RWPE1 (cell line): ENCODE measurements at places on chromosomes 7 and 10.
A peak's percentile ranks its signal among the peaks of the same experiment; 100 is the strongest.

- DNase-seq = no peak
These were observed 155.9 kb downstream of the ATE1 start for GRCh38 chr10:121771966-121772365.

DNA sequence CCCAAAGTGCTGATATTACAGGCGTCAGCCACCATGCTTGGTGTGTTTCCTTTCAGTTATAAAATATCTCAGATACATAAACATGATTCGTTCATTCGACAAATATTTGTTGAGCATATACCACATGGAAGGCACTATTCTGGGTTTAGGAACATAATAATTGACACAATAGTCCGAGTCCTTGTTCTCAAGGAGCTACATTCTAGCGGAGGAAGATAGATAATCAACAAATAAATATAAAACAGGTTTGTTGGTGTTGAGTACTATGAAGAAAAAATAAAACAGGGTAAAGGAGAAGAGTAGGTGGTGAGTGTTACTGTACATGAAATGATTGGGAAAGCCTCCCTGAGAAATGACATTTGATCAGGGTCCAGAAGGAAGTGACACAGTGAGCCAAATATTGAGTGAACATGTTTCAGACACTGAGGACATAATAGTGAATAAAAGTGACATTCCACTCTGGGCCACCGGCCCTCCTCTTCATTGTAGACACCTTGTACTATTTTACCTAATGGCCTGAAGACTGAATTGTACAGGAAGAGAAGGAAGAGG lies 6.9 kb upstream of the HILPDA start:
- DNase-seq = no peak

GRCh38 chr7:41967156-41967555 lies 264.3 kb upstream of the INHBA start:
- DNase-seq = peak; percentile 61

GRCh38 chr10:35554461-35555056 lies 50.6 kb upstream of the GJD4 start:
- no peak for DNase-seq

DNA sequence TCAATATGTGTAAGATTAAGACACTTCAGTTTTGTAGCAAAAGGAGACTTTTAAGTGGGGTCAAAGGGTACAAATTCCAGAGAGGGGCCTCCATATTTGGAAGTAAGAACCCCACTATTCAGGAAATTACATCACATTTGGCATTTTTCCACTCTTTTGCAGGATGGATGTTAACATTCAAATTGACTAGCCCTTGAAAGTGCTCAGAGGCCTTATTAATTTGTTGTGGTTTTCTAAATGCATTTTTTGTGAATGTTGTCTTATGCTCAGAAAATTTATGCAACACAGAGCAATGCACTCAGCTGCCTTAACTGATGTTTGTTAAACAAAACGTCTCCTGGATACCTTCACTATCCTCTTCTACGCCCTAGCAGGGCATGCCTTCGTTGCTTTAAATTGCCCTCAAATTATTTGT lies 50.9 kb upstream of the PDLIM1 start:
- DNase-seq = no peak
